ENCODE measurements at places on chromosomes 5 and 9.

- DNase-seq: no peak
Observed at GRCh38 chr9:120916991-120917880, 9.4 kb downstream of the TRAF1 start.

DNA sequence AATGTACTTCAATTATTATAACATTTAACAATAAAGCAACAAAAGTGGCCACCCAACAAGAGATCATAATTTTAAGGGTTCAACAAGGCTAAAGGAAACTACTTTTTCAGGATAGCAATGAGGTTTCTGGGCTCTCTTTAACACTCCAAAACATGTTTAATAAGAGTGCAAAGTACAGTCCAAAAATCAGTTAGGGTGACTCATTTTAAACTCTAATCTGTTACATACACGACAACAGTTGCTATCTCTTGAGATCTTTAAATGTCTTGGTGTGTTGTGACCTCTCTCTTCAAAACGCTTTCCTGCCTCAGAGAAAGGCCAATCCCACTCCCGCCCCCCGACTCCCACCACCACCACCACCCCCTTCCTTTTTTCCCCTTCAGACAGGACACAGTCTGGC lies 11.5 kb downstream of the NFIB start:
- DNase-seq: no peak

DNA sequence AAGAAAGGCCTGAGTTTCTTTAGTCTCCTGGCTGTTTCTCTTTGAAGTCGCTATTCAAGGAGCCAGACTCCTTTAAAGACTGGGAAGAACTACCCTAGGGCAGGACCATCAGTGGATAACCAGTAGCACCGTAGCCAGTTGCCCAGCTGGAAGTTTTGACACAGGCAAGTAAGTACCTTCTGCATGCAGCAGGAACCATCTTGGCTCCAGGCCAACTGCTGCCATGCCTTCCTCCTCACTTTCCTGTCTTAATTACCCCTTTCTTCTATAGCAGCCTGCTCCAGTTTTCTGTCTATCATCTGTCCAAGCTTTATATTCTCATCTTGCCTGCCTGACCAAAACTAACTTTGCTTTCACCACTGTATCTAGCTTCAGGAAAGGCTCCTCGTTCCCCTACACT lies 149.7 kb upstream of the SV2C start:
- no peak for DNase-seq

DNA sequence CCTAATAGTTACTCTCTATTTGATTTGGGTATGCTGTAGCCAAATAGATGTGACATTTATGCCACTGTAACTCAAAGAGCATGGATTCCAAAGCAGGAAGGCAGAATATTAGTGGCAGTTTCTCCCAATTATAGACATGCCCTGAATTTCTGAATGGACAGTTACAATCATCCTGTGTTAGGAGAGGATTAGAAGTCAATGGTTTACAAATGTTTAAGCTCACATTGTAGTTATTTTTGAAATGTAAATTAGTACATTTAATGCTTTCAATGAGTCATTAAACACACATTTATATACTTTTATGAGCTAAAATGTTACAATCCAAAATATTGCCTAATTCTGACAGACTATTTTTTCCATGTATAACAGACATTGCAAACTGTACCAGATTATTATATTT lies 62.3 kb upstream of the CDH18 start:
- DNase-seq: no peak

- no peak for DNase-seq
Observed at GRCh38 chr5:146516151-146516475, at the start of gene GPR151. Gene GPR151 (minus strand): TSS chr5:146516190. CDS start chr5:146516113, 77 bp downstream.

DNA sequence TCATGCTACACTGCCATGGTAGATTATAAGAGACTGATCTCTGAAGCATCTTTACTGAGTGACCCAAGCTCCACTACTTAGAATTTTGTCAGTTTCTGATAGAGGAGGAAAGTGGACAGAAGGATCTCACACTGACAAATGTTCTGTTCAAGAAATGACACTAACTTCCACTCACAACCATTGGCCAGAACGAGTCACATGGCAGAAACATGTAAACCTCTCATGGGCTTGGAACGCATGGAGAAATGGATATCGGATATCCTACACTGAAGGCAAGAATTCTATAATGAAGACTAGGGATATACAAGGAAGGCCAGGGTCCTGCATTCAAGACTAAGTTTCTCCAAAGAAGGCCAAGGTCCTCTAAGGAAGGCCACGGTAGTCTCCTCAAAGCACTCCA lies 31.1 kb downstream of the EGFLAM start:
- no peak for DNase-seq

- DNase-seq: no peak
Observed at GRCh38 chr9:96618209-96619123, 1.2 kb downstream of the CDC14B start.

DNA sequence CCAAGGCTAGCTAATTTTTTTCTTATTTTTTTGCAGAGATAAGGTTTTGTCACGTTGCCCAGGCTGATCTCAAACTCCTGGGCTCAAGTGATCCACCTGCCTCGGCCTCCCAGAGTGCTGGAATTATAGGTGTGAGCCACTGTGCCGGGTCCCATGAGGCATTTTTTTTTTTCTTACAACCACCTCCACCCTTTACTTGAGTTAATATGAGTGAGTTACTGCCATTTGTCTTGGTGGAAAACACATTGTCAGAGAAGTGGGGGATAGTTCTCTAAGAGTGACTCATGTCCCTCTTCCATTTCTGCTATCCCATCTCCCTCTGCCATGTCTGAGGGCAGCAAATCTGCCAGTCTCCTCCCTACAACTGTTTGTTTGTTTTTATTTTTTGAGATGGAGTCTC lies 163.4 kb upstream of the CLINT1 start:
- DNase-seq: no peak

GRCh38 chr5:8176101-8176693 lies 307.2 kb downstream of the MTRR start:
- no peak for DNase-seq

DNA sequence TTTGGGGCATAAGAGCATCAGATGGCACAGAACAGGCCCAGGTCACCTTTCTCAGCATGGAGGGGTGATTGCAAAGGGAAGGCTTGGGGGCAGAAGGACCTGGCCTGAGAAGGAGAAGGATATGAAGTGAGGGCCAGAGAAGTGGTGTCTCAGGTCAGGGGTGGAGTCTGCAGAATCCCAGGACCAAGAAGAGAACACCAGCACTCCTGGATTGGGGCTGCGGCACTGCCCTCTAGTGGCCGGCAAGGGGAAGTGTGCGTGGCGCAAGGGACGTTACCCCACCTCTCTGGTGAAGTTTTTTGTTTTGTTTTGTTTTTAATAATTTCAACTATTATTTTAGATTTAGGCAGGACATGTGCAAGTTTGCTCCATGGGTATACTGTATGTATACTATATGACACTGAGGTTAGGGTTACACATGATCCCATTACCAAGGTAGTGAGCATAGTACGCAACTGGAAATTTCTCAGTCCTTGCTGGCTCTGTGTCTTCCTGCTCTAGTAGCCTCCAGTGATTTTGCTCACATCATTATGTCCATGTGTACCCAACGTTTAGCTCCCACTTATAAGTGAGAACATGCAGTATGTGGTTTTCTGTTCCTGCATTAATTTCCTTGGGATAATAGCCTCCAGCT lies 1548.6 kb downstream of the EFNA5 start:
- no peak for DNase-seq

- DNase-seq: no peak
Observed at GRCh38 chr9:89905606-89906338, 301.0 kb downstream of the GADD45G start.

DNA sequence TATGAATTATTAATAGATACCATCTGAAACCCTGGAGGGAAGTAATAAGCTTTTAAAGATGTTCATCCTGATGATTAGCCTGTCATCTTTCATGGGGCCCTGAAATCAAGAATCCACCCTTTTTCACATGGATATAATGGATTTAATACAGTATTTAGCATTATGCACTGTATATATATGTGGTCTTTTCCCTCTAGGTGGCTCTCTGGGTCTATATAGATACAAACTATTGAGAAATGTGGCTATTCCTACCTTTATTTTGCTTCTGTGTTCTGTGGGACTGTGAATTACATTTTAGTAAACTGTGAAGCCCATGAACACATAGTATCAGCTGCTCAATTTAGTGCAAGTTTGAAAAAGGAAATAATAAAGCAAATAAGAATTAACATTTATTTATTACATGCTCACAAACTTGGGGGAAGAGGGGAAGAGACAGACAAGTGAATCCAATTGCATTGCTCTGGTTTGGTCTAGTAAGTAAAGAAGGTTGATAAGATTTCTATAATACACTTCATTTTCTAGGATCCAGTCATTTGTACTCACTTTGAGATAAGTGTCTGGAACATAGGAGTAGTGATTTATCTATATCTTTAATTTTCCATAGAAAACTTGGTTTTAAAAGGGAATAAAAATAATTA lies 112.2 kb downstream of the SCAMP1 start:
- no peak for DNase-seq

GRCh38 chr9:135567311-135567710 lies 5.8 kb downstream of the PAEP start:
- no peak for DNase-seq

DNA sequence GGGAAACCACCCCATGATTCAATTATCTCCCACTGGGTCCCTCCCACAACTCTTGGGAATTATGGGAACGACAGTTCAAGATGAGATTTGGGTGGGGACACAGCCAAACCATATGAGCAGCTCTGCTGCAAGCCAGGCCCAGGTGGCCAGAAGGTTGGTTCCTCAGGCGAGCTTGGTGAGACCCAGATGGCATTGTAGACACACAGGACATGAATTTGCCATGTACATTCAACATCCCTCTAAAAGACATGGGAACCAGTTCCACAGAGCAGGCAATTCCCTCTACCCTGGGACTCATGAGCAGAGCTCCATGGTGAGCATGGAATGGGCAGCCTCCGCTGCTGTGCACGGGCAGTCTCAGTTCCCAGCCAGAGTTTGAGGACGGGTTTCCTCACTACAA lies 53.3 kb downstream of the NSUN2 start:
- DNase-seq: no peak

DNA sequence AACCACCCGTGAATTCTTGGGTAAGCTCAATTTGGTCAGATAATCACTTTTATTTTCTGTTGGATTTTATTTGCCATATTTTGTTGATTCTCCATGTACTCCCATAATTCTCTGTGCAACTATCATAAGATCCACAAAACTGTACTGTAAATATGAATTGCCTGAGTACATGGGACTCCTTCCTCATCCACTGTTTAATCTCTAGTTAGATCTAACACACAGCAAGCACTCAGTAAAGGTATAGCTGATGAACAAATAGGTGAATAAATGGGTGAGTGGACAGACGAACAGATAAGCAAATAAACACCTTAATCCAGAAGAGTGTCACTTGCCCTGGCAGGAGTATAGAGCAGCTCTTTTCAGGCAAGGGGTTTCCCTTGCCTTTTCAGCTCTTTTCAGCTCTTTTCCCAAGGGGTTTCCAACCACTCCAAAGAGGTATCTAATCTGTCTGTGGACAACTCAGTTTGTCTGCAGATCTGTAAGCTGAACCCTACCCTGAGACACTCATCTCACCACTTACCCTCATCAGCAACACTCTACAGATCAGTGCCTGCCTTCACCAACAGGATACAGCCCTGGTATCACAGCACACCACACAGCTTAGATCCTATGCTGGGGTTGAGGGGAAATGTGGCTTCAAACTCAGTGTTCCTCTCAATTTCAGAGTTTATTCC lies 51.2 kb downstream of the SIL1 start:
- DNase-seq: no peak

DNA sequence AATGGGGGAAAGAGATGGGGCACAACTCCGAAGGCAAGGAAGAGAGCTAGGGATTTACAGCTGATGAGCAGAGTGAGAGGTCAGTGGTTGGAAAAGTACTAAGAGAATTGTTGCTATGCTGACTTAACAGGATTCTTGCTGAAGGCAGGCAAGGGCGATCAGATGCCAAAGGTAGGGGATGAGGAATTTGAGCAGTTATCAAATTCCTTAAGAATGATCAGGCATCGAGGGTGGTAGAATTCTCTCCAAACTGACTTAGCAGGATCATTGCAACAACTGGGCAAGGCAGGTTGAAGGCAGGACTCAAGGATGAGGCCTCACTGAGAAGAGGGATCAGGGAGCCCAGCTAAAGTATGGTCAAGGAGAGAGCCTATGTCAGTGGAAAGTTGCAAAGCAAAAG lies 171.0 kb downstream of the HSD17B3 start:
- DNase-seq: no peak

DNA sequence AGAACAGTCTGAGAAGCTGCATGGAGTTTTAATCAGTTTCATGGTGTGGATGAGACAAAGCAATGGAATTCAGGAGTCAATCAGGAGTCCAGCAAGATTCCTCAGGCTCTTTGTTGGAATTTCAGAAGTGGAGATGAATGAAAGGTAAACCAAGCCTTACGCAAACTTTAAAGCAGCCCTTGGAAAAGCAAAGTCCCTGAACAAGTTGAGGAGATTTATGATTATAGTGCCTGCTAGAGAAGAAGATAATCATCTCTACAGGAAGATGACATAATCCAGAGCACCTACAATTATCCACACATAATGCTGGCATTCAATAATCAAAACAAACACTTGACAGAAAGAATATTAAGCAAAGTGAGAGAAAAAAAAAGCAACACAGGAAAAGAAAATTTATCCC lies 1380.1 kb upstream of the NUDT12 start:
- DNase-seq: no peak

DNA sequence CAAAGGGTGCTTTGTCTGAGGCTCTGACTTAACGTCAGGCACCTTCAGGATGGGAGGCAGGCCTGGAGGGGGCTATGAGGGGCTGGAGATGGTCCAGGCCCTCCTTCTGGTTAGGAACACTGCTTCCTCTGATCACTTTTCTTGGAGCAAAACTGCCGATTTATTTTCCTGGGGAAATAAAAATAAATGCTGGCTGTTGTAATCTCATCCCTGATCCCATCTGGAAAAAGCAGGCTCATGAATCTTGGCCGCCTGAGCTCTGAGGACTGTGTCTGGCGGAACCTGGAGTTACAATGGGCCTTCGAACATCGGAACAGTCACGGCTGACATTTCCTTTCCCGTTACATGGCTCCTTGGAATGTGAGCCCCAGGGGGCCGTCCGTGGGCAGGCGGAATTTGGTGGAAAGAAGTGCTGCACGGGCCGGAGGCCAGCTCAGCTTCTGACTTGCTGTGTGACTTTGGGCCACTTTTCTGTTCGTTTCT lies 157.8 kb downstream of the RGS3 start:
- DNase-seq: no peak

GRCh38 chr9:4171261-4171900 lies 128.5 kb downstream of the GLIS3 start:
- DNase-seq: no peak

GRCh38 chr5:90307322-90307721 lies 102.2 kb downstream of the CETN3 start:
- no peak for DNase-seq

- no peak for DNase-seq
Observed at GRCh38 chr5:89277816-89278215, 394.8 kb upstream of the MEF2C start.

- no peak for DNase-seq
Observed at GRCh38 chr9:130765137-130766020, 69.7 kb upstream of the ABL1 start.

GRCh38 chr9:93119953-93120845 lies 13.9 kb downstream of the NINJ1 start:
- no peak for DNase-seq

GRCh38 chr9:108536836-108537601 lies 318.8 kb downstream of the ACTL7B start:
- no peak for DNase-seq

- DNase-seq: no peak
Observed at GRCh38 chr9:76023715-76024195, 133.3 kb downstream of the PCSK5 start.

All from stimulated activated CD8-positive, alpha-beta memory T cell treated with anti-CD3 and anti-CD28 coated beads, Interleukin-2, amount 100 ng/mL, for 1 hour (primary cell).